Articular chondrocyte of knee joint (primary cell): ENCODE measurements at places on chromosomes 5 and 9. TPM values are rescaled to one million over a fixed set of nuclear protein-coding genes. Genes with fewer than 3 reads are reported as not detected.

The TLX3 gene
- not detected in 2 replicates for total RNA-seq

The SUSD3 gene
- 2.7 and 7.2 TPM in 2 replicates for total RNA-seq

The TRIP13 gene
- total RNA-seq: 13.2 TPM in 2 replicates

The JAK2 gene
- 36.5 and 52.1 TPM in 2 replicates for total RNA-seq

The PCDHB4 gene
- total RNA-seq: 1.8 and 2.1 TPM in 2 replicates

The SOX30 gene
- under 0.01 TPM in 1 of 2 replicates, not detected in the other for total RNA-seq

The PCDHB14 gene
- total RNA-seq: 3.8 and 4.4 TPM in 2 replicates

The C1QTNF3 gene
- 2.9 and 3.2 TPM in 2 replicates for total RNA-seq

The RLN2 gene
- not detected in 2 replicates for total RNA-seq

The ADAMTS12 gene
- total RNA-seq: 5.9 and 6.1 TPM in 2 replicates

The DBH gene
- under 0.01 TPM in 1 of 2 replicates, not detected in the other for total RNA-seq

The LIX1 gene
- total RNA-seq: 0.11 TPM in 1 of 2 replicates, not detected in the other

The DNAH5 gene
- 1.1 and 1.2 TPM in 2 replicates for total RNA-seq

The INSL6 gene
- total RNA-seq: not detected in 2 replicates

The DNAI1 gene
- total RNA-seq: 0.26 TPM in 1 of 2 replicates, not detected in the other

The C9orf153 gene
- 0.32 and 0.91 TPM in 2 replicates for total RNA-seq

The COL5A1 gene
- total RNA-seq: 401 and 437 TPM in 2 replicates

The PHF19 gene
- total RNA-seq: 34.5 and 34.8 TPM in 2 replicates

The TTC23L gene
- total RNA-seq: 0.78 and 1.4 TPM in 2 replicates

The SSNA1 gene
- 41.7 and 44.6 TPM in 2 replicates for total RNA-seq

The CCDC180 gene
- 4.0 and 8.6 TPM in 2 replicates for total RNA-seq

The HRH2 gene
- total RNA-seq: 0.54 TPM in 1 of 2 replicates, not detected in the other

The GLIPR2 gene
- 15.7 and 16.4 TPM in 2 replicates for total RNA-seq

The ACTBL2 gene
- not detected in 2 replicates for total RNA-seq

The LCN9 gene
- total RNA-seq: not detected in 2 replicates

The GBA2 gene
- 25.0 and 31.8 TPM in 2 replicates for total RNA-seq

The F12 gene
- 0.26 TPM in 1 of 2 replicates, not detected in the other for total RNA-seq

The NUTM2G gene
- not detected in 2 replicates for total RNA-seq

The FBP1 gene
- total RNA-seq: 1.2 and 5.1 TPM in 2 replicates

The SH2D3C gene
- total RNA-seq: 0.32 and 0.52 TPM in 2 replicates

The CEP120 gene
- 20.5 and 21.7 TPM in 2 replicates for total RNA-seq

The LCP2 gene
- not detected in 2 replicates for total RNA-seq

The ADAMTS13 gene
- total RNA-seq: 0.91 and 1.3 TPM in 2 replicates

The SLC25A2 gene
- total RNA-seq: 0.32 and 0.39 TPM in 2 replicates

The SMC5 gene
- 59.0 and 59.8 TPM in 2 replicates for total RNA-seq

The TMC1 gene
- total RNA-seq: 0.39 and 0.76 TPM in 2 replicates

The PCDHGA10 gene
- 15.3 and 17.9 TPM in 2 replicates for total RNA-seq

The CSF2 gene
- total RNA-seq: not detected in 2 replicates

The GPR150 gene
- under 0.01 TPM in 1 of 2 replicates, not detected in the other for total RNA-seq

The PLAC8L1 gene
- not detected in 2 replicates for total RNA-seq
